ENCODE measurements at places on chromosomes 7 and 10.
A peak's percentile ranks its signal among the peaks of the same experiment; 100 is the strongest.

DNA sequence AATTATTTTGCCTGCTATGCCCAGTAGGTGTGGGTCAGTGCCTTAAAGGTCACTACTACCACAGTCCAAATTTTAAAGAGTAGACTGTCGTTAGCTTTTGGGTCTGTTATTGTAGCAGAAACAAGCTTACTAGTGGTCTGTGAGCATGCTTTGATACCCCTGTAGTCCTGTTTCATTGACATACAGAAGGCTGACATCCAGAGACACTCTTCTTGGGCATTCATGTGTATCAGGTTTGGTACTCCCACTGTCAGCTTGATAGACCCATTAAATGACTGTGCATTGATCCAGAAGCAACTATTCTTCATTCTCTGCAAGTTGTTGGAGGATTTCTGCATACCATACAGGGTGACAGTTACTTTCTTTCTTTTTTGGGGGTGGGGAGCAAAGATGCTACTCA lies 884.4 kb upstream of the CELF2 start:
- peak; percentile 66 for DNase-seq

DNA sequence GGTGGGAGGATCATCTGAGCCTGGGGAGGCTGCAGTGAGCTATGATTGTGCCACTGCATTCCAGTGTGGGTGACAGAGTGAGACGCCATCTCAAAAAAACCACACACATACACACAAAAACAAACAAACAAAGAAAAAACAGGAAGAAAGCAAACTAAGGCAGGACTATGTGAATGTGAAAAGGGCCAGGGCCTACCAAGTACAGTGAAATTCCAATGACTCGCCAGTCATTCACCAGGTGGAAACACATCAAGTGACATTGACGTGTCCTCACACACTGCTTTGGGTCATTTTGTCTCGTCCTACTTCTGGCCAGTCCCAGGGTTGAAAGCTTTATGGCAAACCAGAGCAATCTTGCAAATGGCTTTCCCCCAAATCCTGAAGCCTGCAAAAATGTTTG lies 79.9 kb downstream of the HIP1 start:
- no peak for DNase-seq

DNA sequence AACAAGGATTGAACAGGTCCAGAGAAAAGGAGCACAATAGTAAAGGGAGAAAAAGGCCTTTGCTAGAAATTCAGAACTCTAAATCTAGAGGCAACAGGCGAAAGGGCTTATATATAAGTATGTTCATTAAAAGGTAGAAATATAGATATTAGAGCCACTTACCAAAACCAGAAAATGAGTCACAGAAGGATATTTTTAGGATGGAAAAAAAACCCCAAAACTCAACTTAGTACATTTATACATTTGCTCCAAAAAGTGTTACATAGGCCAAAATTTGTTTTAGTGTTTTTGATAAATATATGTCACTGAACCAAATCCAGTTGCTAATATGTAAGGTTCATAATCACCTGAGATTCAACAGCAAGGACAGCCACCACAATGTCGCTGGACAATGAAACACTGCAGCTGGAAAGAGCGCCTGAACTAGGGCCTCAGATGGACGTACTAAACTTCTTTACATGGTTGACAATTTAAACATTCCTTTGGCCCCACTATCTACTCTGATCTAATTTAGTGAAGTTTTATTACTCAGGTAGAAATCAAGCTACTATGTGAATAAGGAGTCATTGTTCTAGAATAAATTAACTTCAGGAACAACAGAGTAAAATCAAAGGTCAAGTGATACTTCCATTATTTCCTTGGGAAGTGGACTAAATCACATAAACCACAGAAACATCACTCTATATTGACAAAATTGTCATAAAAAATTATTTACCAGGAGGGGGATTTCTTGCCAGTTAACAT lies 10.9 kb downstream of the FAM3C start:
- DNase-seq, result no peak

GRCh38 chr7:155998328-155998691 lies 186.0 kb upstream of the SHH start:
- no peak for DNase-seq

- DNase-seq, result peak; percentile 74
Measured at GRCh38 chr7:15687546-15688278, 1.2 kb upstream of the MEOX2 start.

- no peak for DNase-seq
Measured at GRCh38 chr10:27157150-27157549, 2.0 kb downstream of the MASTL start.

Data from retina (tissue), 1 donor.